H9 (cell line): ENCODE measurements at places on chromosomes 2 and 18. TPM values are rescaled to one million over a fixed set of nuclear protein-coding genes. Genes with fewer than 3 reads are reported as not detected.

CD8B2 gene
- total RNA-seq, result not detected in 2 replicates

POTEI gene
- 0.99 and 1.2 TPM in 2 replicates for total RNA-seq

DPYSL5 gene
- total RNA-seq, result 6.4 and 6.9 TPM in 2 replicates

DLX2 gene
- total RNA-seq, result 0.42 TPM in 1 of 2 replicates, not detected in the other

SCYGR4 gene
- total RNA-seq, result not detected in 2 replicates

OBSL1 gene
- 139 and 140 TPM in 2 replicates for total RNA-seq

ITGAV gene
- total RNA-seq, result 22.3 and 26.9 TPM in 2 replicates

CHRND gene
- not detected in 2 replicates for total RNA-seq

GBX2 gene
- 0.31 and 0.46 TPM in 2 replicates for total RNA-seq

UGT1A3 gene
- not detected in 2 replicates for total RNA-seq

CFC1B gene
- total RNA-seq, result 0.48 TPM in 1 of 2 replicates, not detected in the other

CRYGC gene
- total RNA-seq, result not detected in 2 replicates

RALB gene
- 24.6 and 27.1 TPM in 2 replicates for total RNA-seq

ADRA2B gene
- 2.7 TPM in 2 replicates for total RNA-seq

SIX2 gene
- total RNA-seq, result 0.15 TPM in 1 of 2 replicates, not detected in the other

REG3G gene
- not detected in 2 replicates for total RNA-seq

SIGLEC15 gene
- 0.13 TPM in 2 replicates for total RNA-seq

ADCY3 gene
- 39.5 and 43.0 TPM in 2 replicates for total RNA-seq

SNORC gene
- total RNA-seq, result 0.61 and 1.1 TPM in 2 replicates

NTSR2 gene
- not detected in 2 replicates for total RNA-seq

MORN2 gene
- total RNA-seq, result 6.7 and 8.0 TPM in 2 replicates
